ENCODE measurements at places on chromosomes 4 and X.

- no peak for DNase-seq
These were observed 23.3 kb upstream of the CHRNA9 start for GRCh38 chr4:40311811-40312346.

DNA sequence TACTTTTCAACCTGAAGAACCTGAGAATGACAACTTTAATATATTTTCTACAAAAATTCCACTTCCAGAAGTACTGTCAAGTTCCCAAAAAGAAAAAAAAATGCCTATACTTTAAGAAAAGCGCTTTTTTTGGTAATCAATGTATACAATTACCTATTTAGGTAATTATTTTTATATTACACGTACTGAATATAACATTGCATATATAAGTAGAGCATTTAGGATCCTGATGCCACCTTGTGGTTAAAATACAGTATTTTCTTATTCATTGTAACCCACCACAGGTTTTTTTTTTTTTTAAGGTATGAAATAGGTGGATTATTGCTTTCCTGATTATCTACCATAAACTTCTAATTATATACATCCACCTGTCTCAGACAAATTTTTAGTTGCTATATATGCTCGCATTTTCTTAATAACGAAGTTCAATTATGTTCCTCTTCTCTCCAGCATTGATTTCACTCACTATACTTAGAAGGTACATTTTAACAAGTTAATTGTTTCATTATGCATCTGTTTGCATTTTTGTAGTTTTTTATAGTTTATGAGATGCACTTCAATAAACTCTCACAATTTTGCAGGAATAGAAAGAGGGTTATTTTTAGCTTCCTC, 5.2 kb downstream of the MAP9 start:
- peak; percentile 19 for DNase-seq

DNA sequence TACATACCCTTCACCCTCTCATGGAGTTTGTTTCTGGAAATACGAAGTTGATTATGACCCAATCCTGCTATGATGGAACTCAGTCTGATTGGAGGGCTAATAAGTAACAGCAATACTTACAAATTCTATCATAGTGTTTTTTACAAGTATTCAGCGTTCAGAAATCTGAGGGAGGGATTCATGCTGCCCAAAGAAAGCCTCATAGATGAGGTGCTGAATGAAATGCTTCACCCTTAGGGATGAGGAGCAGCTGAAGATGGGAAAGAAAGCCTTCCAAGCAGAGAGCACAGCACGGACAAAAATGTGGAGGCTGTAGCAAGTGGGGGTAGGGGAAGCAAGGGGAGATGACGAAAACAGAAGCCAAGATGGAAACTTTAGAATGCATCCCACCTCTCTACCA, 27.9 kb upstream of the TBC1D1 start:
- DNase-seq: no peak

GRCh38 chrX:78753571-78753970, 6.1 kb downstream of the LPAR4 start:
- no peak for DNase-seq

GRCh38 chrX:16788477-16788876, 2.2 kb downstream of the TXLNG start:
- DNase-seq: no peak

- no peak for DNase-seq
These were observed 7.1 kb downstream of the SLC49A3 start for GRCh38 chr4:681736-682451.

DNA sequence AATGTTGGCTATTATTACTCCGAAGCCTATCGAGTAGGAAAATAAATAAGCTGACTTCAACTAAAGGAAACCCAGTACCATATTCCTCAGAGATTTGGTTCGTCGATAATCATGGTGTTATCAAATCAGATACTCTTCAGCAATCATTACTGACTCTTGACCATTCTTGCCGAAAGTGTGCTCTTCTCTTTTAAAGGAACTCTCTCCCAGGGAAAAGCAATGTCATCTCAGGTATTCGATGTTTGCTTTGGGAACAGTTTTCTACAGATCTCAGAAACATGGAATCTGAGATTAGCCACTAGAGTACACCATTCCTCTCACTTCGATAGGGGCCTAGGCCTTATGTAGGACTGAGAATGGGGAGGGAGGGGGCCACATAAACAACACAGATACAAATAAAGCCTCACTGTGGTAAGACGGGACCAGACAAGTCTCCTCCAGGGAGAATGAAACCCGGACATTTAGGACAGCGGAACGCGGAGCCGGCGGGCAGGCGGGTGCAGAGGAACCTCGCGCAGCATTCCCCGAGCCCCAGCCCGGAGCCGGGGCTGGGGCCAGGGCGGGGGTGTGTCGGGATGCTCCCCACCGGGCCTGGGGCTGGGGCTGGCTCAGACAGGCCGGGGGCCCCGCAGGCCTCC, 581 bp downstream of the DNAJB14 start:
- peak; percentile 30 for DNase-seq

DNA sequence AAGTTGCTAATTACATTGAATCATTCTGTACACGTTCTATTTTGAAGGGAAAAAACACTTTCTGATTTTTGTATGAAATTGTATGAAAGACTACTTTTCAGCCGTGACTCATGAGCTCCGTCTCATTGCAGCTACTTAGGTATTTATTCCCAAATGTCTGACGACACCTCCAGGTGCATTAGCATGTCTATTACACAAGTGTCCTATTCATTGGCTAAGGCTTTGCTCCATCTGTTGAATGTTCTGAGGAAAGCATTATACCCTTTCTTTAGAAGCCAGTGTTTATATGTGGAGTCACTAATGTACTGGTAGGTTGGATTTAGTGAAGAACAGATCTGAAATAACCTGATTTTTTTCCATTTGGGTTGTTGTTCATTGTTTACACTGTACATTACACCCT, 51.8 kb downstream of the MAP7D3 start:
- no peak for DNase-seq

GRCh38 chr4:149062997-149063396, 620.8 kb upstream of the NR3C2 start:
- no peak for DNase-seq

GRCh38 chr4:82517043-82517442, 44.7 kb downstream of the TMEM150C start:
- peak; percentile 41 for DNase-seq

DNA sequence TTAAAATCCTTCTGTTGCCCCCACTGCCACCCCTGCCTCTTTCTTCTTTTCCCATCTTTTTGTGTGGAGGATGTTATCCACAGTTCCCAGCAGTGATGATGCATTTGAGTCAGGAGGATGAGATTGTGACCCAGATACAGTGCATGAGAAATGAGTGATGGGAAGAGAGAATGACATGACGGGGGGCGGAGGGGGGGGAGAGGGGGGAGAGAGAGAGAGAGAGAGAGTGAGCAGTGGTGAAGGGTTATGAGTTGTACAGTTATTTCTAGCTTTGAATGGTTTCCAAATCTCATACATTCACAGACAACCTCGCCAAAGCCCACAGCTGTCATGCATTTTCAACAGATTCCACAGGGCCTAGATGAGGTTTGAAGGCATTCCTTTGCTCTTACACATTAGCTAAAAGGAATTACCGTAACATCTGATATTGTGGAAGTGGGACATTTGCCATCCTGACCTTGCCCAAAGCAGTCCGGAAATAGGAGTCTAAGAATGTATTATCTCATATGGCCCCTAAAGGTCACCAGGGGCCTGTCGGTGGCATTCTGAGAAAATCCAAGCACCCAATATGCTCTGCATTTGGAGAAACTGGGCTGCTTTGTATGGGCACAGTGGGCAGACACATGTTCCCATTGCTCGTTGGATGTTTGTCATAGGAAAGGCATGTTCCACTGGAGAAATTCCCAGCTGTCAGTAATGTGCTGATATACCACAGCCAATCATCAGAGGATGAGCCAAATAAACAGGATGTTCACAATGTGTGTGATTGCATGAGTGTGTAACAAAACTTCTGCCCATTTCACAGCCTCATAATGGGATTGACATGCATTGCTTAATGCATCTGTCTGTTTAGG, 435.8 kb downstream of the SPRY1 start:
- peak; percentile 100 for DNase-seq

DNA sequence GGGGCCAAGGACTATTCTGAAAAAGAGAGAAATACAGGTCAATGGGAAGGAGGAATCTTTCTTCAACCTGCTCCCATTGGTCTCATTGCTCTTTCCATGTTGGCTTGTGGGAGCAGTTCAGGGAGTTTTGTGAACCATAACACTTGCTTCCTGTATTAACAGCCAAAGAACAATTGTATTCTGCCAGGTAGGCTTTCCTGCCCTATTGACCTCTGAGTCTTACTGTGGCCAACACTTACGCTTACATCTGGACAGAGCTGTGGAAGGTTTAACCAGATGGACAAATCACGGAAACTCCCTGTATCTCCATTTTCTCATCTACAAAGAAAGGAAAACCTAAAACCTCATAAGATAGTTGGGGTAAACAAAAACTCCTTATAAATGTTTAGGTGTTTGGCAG, 30.7 kb downstream of the MID1IP1 start:
- no peak for DNase-seq

DNA sequence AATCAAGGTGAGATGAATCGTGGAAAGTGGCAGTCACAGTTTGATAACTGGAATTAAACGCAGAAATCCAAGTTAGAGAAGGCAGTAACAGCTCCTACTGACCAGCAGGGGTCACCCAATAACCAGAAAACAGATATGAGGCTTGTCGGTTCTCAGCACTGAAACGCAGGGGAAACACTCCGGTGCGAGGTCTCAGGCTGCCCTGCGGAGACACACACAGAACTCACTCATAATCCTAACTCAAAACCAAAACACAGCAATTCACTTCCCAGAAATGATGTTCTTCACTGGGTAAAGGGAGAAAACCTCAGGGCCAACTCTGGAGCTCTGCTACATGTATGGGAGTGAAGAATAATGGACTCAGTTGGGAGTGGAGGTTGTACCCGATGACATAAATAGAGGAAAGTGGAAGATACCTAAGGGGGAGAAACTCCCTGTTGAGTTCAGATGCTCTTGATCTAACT, 384.4 kb downstream of the RAPGEF2 start:
- peak; percentile 82 for DNase-seq

- DNase-seq: no peak
These were observed 124.6 kb upstream of the ENPP6 start for GRCh38 chr4:184342167-184342856.

- DNase-seq: peak; percentile 85
These were observed 32.1 kb downstream of the TMEM131L start for GRCh38 chr4:153497988-153498967.

DNA sequence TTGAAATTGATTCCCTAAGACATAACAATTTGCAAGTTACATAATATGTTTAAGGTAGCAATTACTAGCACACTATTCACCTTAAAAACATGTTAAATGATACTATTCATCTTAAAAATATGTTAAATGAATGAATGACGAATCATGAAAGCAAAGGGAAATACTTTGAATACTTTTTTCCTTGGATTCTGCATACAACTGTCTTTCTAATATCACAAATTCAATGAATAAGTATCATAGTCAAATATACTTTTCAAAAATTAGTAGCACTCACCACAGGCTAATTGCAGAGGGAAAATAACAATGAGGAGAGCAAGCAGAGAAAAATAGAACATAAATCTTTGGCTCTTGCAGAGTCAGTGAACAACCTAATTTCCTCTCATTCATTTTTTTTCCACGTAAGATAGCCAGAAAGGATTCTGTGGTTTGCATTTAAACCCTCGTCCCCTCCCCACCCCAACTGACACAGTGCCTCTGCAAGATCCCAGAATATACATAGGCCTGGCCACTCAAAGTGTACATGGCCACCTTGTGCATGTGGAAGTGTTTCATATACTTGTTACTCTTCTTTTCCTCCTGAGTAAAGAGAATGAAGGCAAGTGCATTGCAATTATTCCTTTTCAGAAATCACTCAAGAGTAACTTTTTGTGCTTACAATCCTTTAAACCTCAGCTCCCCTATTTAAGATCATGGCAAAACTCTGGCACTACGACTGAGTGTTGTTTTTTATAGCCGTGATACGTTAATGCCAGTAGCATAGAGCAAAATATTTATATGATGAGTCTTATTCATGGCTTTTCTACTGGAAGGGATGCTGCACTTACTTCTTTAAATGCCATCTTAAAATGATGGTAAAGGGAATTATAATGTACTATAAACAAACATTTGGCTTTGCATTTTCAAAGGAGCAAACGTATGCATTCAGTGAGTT, 236.4 kb downstream of the PDGFC start:
- peak; percentile 35 for DNase-seq

- no peak for DNase-seq
These were observed 671.8 kb downstream of the CCSER1 start for GRCh38 chr4:90798948-90799347.

GRCh38 chr4:123055943-123056342, 133.5 kb upstream of the NUDT6 start:
- peak; percentile 50 for DNase-seq

GRCh38 chr4:26736621-26737020, 124.0 kb upstream of the STIM2 start:
- DNase-seq: no peak

GRCh38 chr4:188145601-188146000, 6.4 kb downstream of the TRIML1 start:
- peak; percentile 22 for DNase-seq

DNA sequence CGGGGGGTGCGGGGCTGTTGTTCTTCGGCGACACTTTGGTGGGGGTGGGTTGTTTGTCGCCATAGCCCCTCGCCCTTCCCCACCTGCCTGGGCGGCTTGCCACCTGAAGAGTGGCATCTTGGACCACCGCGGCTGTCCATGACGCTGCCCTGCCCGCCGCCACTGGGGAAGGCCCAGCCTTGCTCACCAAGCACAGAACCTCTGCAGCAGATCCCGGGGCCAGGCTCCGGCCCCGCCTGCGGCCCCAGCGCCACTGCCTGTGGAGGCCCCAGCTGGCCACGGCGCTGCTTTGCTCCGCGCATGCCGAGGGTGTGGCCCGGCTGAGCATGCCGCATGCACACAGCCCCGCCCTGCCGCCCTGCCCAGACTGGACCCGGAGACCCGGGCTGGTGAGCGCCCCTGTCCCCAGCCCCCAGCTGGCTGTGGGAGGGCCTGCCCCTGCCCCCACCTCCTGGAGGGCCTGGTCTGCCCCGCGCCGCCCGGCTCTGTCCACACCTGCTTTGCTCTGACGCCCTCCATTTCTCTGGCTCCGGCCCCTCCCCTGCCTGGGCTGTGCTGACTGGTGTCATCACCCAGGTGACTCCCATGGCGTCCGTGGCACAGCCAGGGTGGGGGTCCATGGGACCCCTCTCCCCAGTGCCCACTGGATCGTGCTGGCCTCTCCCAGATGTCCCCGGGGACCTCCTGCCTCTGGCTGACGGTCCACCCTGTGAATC, 5.3 kb downstream of the NAT8L start:
- DNase-seq: no peak

DNA sequence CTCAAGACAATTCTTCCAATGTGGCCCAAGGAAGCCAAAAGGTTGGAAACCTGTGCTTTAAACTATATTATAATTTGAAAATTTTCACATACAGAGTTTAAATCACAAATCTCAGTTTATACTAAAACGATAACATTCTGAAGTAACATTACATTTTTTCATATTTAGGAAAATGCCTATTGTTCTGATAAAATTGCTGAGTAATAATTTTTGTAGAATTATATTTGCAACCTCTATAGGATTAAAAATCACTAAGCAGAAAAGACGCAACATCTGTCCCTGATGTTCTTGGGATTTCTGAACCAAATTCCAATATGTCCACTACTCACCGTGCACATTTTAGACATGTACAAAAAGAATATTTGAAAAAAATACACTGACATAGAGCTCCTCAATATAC, 10.5 kb downstream of the ZNF732 start:
- DNase-seq: no peak

Data from fibroblast of skin of scalp (primary cell).